Type B pancreatic cell (in vitro differentiated cells): ENCODE measurements at places on chromosomes 2 and 18. TPM values are rescaled to one million over a fixed set of nuclear protein-coding genes. Genes with fewer than 3 reads are reported as not detected.

DNA sequence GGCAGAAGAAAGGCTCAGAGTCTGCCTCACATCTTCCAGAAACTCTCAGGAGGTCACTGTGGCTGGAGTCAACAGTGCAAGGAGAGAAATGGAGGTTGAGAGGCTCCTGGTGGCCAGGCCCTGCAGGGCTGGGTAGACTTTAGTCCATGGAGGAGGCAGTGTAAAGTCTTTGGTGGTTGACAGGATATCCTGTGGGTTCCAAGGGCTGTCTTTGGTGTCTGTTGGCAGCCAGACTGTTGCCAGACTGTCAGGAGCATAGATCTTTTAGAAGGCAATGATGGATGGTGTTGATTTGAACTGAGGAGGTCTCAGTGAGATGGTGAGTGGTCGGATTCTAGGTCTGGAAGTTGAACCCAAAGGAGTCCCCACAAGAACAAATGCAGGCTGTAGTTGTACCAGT is 45.0 kb upstream of the SKOR2 start:
- H3K4me3 ChIP-seq = no peak overlapping the region
- H3K27ac ChIP-seq = no peak overlapping the region
- no peak for DNase-seq

Gene FHL2
- total RNA-seq = 19.9 and 21.9 TPM in 2 replicates

GRCh38 chr2:201157694-201158093 is 25.2 kb upstream of the CASP10 start:
- peak overlapping the region; percentile 64 for H3K27ac ChIP-seq
- peaks cover 15% of the 10 kb centered on the region for H3K4me1 ChIP-seq

GRCh38 chr2:236738030-236738429 is 168.4 kb downstream of the ACKR3 start:
- H3K36me3 ChIP-seq = no peaks in the 10 kb centered on the region
- DNase-seq = no peak
- H3K27me3 ChIP-seq = peaks cover 5% of the 10 kb centered on the region
- peaks cover 24% of the 10 kb centered on the region for H3K4me1 ChIP-seq

DNA sequence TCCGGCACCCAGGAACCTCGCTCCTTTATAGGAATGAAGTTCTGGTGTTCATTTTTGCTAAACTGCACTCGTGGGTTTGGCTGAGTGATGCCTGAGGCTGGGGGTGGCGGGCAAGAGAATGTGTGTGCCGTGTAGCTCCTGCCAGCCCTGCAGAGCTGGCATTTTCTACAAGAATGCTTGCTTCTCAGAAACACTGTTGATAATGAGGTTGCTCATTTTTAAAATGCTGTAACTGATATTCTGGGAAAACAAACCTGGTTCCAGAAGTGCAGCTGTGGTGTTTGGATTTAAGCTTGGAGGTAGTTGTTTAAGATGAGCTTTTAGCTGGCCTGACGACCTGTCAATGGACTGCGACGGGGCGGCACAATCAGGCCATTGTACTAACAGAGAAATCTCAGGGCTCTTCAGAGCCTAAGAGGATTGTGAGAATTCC is 511.9 kb upstream of the TNP1 start:
- H3K36me3 ChIP-seq = peaks cover 3% of the 10 kb centered on the region
- H3K4me3 ChIP-seq = no peak overlapping the region
- DNase-seq = no peak
- H3K4me1 ChIP-seq = peaks cover 18% of the 10 kb centered on the region
- H3K27ac ChIP-seq = no peak overlapping the region
